Upper lobe of left lung (tissue), 6 donors: ENCODE measurements at places on chromosomes 3 and 15.

DNA sequence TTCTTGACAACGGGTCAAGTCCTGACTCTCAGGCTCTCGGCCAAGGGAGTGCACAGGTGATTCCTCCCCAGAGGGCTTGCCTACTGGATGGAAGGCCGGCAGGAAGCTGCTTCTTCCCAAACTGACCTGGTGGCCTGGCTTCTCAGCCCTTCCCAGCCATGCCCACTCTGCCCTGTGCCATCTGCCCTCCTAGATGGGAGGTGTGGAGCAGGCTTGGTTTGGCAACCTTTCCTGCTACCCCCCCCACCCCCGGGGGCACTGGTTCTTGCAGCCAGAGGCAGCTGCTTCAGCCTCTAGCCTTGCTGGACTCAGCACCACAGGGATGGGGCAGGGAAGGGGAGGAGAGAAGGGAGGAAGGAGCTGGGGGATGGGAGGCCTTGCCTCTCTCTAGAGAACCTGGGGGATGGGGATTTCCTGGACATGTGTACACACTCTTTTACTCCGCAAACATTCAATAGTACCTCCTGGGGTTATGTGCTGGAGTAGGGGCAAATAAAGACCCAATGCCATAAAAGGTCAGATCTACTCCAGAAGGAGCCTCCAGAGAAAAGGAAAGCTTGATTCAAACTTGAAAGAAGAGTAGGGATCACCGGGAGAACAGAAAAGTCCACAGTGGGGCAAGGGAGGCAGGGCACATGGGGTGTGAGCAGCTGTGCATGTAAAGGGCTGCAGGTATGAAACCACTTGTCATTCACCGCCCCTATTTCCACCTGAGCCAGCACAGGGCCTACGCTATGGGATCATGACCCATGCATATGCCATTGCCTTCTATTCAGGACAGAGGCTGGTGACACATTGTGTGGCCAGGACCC lies 4.2 kb upstream of the DAPK2 start:
- DNase-seq: peak; percentile 22

DNA sequence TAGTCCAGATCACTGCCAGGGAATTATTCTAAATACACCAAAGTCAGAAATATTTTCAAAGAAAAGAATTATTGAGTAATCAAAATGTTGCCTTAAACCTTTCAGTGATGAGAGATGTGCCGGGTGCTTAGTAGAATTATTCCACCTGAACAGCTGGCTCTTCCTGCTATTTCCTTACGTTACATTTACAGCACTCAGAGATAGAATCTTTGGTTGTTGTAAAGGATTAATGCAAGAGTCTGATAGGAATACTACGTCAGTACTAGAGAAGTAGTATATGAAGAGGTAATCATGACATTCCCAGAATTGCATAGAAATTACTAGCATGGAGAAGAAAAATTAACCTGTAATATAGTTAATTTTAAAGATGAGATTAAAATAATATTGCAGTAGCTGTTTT lies 50.9 kb upstream of the ZDHHC23 start:
- no peak for DNase-seq

DNA sequence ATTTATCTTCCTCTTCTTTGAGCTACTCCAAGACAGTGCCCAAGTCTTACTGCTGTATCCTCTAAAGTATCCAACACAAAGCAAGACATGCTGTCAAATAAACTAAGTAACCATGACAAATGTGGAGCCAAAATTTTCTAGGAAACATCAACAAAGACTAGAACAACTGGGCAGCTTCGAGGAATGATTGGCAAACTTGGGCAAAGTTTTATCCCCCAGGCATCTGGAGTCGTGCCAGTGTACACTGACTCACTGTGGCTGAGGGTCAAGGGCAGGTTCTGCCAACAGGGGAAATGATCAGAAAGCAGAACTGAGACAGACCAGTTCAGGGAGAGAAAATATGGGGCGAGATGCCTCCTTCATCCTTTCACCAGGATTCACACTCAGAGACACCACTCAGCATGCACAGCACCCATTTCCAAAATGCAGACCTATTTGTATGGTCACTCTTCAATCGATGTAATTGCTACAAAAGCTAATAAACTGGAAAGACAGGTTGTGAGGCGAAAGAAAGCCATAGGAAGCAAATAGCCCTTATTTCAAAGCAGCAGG lies 65.8 kb downstream of the MB21D2 start:
- peak; percentile 67 for DNase-seq

- DNase-seq: no peak
Measured at GRCh38 chr15:36926427-36926825, 173.9 kb downstream of the MEIS2 start.

GRCh38 chr15:80494351-80494751 lies 90.2 kb downstream of the ARNT2 start:
- DNase-seq: no peak

DNA sequence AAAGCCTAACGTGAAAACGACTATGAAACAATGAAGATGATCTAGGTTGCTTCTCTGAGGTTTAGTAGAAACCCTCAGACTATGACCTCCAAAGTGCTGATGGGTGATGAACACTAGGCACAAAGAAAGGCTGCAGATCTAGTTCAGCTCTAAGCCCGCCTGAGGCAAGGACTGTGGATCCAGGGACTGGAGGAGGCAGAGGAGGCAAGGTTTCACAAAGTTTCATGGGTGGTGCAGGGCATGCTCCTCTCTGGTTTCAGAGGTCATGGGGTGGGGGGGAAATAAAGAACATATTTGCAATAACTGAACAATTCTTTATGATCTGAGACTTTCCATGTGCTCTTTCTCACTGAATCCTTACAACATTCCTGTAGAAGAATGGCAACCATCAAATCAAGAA lies 679.2 kb downstream of the NTRK3 start:
- no peak for DNase-seq

DNA sequence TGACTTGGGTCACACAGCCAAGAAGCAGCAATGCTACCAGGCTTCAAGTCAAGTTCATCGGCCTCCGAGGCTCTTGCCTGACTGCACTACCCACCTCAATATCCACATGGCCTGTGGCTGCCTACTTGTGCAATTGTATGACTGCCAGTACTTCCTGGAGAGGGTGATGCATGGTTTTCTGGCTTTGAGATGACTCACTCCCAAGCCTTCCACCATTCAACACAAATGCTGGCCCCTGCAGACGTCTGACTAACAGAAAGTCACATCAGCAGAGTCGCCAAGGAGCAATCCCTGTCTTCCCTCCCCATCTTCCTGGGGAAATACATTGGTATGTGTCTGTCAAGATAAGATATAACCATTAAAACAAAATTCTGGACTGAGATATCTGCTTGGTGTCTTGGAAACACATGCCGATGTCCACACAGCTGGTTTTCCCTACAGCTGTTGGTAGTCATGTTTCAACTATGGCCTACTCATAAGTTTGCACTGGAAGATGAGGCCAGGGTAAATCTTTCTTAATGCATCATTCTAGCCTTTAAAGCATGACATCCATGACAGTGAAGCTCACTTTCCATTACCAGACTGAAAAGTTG lies 79.6 kb upstream of the SPATA12 start:
- DNase-seq: peak; percentile 72

- no peak for DNase-seq
Measured at GRCh38 chr3:88611826-88612326, 462.1 kb downstream of the C3orf38 start.

- no peak for DNase-seq
Measured at GRCh38 chr3:157398598-157398997, 38.1 kb upstream of the PTX3 start.

DNA sequence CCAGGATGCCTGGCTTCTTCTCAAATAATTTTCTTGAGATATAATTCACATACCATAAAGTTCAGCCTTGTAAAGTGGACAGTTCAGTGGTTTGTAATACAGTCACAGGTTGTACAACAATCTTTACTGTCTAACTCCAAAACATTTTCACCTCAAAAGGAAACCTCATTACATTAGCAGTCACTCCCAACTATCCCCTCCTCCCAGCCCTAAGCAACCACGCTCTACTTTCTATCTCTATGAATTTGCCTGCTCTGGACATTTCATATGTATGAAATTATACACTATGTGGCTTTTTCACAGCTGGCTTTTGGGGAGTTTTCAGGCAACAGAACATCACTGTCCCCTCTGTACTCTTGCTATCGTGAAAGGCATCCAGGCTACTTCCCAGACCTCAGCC lies 17.5 kb downstream of the TGM5 start:
- no peak for DNase-seq

GRCh38 chr3:48400824-48401433 lies 28.9 kb downstream of the FBXW12 start:
- peak; percentile 71 for DNase-seq

DNA sequence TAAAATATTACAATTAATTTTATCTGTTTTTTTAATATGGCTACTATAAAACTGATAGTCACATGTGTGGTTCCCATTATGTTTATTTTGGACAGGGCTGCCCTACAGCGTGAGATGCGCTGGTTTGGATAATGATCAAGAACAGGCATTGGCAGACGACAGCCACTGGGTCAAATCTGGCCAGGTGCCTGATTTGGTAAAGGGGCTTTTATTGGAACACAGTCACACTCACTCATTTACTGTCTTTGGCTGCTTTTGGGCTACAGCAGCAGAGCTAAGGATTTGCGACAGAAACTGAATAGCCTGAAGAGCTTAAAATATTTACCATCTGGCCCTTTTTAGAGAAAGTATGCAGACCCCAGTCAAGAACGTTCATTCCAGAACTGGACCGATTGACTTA lies 724.2 kb upstream of the CFAP20DC start:
- DNase-seq: no peak

DNA sequence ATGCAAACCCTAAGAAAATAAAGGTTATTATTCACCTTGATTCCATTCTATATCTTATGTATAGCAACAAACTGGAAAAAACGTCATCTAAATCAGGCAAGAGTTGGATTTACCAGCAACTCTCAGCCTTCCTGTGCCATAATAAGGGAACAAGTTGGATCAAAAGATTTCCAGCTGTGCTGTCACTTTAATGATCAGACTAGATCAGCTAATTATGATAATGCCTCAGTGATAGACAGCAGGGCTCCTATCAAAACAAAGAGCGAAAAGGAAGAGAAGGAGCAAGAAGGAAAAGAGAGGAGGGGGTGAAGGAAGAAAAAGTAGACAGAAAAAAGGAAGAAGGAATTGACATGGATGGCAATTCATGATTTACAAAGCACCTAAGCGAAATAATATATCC lies 36.7 kb upstream of the BCL6 start:
- DNase-seq: no peak

DNA sequence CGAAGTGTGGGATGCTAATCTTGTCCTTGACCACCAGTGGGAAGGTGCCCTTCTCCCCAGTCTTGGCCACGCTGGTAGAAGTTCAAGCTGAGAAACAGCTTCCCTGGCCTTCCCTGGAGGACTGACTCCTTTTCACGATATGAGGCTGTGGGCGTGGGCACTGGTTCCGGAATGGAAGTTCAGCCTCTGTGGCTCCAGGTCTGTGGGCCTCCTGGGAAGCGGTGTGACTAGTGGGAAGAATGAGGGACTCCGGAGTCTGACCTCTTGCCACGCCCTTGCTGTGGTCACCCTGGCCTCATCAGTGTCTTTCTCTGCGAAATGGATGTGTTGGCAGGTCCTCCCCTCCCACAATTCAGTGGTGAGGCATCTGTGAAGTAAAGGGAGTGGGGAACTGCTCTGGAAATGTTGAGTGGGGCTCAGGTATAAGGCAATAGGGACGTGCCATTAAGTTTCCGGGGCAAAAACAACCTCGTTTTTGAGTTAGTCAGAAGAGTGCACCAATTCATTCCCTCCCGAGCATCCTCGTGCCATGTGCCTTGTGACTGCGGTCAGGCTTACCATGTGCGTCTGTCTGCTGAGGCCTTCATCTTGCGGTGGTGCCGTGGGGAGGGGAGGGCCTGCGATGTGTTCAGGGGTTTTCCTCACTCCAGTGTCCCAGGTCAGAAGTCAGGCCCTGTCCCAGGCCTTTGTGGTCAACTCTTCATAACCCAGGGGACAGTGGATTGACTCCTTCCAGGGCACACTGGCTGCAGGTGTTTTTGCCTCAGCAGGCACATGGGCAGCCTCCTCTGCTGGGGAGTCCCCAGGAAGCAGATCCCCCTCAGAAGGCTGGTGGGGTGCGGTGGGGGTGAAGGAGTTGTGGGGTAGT lies 11.8 kb upstream of the SEC13 start:
- DNase-seq: no peak

GRCh38 chr3:127056281-127056680 lies 73.4 kb downstream of the PLXNA1 start:
- peak; percentile 56 for DNase-seq

DNA sequence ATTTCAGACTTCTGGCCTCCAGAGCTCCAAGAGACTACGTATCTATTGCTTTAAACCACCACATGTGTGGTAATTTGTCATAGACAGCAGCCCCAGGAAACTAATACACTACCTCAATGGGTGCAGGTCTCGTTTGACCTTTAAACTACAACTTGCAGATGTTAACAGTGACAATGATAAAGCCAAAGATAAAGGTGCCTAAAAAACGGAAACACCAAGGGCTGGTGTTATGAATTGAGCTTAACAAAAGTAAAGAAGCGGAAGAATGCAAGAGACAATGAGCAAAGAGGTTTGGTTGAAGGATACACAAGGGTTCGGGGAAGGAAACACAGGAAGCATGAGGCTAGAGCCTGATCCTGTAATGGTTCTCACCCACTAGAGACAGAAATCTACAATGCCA lies 50.8 kb downstream of the RFTN1 start:
- DNase-seq: no peak

GRCh38 chr3:143122608-143123352 lies 3.2 kb downstream of the CHST2 start:
- DNase-seq: no peak

- DNase-seq: no peak
Measured at GRCh38 chr3:171813897-171814460, 3.7 kb upstream of the PLD1 start.

GRCh38 chr3:141218926-141219325 lies 12.7 kb upstream of the PXYLP1 start:
- no peak for DNase-seq
